A549 treated with RU486 at 1 μM for 4 hours (cell line): ENCODE measurements at places on chromosomes 3 and 15. TPM values are rescaled to one million over a fixed set of nuclear protein-coding genes. Genes with fewer than 3 reads are reported as not detected.

The ASB14 gene
- total RNA-seq = not detected in 5 replicates

The GP9 gene
- not detected in 5 replicates for total RNA-seq

The ZNF80 gene
- not detected in 5 replicates for total RNA-seq

The ZNF639 gene
- total RNA-seq = 13.1 to 24.9 TPM (median 22.4 TPM) in 5 replicates

The SCAANT1 gene
- 1.2 TPM in 1 of 5 replicates, not detected in the others for total RNA-seq

The SI gene
- not detected in 5 replicates for total RNA-seq

The LSAMP gene
- 0.07 to 0.24 TPM (median 0.10 TPM) in 4 of 5 replicates, not detected in the other for total RNA-seq

The UQCRC1 gene
- total RNA-seq = 164 to 198 TPM (median 166 TPM) in 5 replicates
